ENCODE measurements at places on chromosomes 6 and 20.

GRCh38 chr20:20513720-20514119 is 145.8 kb downstream of the INSM1 start:
- no peak for DNase-seq

GRCh38 chr6:31479933-31480535 is 17.9 kb upstream of the MICB start:
- DNase-seq: no peak

DNA sequence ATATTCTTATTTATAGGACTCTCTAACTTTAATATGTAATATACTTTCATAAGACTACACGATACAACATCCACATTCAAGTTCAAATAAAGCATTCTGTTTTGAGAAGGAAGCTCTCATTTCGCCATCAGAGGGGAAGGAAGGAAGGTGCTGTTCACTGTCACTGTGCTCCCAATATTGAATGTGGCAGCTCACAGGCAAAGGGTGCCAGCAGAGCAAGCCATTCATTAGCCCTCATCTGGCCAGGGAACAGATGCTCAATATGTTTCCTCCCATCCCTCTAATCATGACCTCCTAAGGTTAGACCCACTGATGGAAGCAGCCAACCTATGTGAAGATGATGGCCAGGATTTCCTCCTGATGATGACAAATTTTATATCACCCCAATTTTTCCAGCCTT is 154.4 kb downstream of the DST start:
- no peak for DNase-seq

DNA sequence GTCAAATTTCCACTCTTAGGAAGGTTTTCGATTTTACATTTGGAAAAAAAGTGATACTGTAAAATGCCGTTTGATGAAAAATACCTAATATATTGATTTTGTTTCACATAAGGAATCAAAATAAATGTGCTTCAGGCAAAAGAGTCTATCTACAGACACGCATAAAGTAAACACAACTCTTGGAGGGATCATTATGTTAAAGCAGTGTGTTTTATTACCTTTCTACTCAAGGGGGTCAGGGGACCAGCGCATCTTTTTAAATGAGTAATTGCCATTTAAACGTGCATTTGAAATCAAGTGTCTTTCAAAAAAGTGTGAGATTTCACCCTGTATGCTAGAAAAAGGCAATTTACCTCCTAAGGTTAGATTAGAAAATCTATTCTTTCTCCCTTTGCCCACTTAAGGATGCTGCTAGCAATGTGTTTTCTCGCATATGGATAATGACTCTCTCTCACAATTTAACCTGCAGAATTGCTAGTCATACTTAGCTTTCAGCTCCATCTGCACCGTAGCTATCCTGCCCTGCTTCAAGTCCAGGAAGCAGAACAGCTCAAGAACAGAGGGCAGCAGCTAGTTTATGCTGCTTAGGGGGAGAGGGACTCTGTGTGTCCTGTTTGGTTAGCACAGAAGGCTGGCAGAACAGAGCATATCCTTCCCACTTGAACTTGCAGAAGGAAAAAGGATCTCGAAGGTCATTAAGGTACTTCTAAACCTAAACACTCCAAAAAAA is 35.0 kb downstream of the NKAIN2 start:
- DNase-seq: no peak

DNA sequence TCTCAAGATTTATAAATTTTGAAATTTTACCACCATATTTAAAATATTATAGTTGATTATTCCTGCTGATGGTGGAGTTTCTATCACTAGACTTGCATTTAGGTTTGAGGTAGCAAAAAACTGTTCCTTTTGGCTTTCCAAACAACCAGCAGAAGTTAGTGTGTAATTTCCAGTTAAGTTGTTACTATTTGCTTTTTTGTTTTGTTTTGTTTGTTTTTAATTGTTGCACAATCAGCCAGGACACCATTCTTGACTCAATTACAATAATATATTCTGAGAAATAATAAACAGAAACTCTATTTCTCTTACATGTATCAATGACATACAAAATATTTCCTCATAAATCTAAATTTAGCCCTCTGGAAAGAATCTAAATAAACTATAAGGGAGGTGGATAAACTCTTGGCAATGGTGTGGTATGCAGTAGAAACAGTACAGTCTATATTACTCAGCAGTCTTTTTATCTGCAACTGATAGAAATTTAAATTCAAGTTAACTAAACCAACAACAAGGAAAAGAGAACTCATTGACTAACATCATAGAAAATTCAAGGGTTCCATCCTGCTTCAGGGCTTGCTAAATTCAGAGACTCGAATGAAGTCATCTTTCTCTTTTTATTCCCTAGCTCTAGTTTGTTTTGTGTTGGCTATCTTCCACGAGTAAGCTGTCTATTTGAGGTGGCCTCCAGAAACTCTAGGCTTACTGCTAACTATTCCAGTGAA is 19.4 kb upstream of the COL19A1 start:
- no peak for DNase-seq

DNA sequence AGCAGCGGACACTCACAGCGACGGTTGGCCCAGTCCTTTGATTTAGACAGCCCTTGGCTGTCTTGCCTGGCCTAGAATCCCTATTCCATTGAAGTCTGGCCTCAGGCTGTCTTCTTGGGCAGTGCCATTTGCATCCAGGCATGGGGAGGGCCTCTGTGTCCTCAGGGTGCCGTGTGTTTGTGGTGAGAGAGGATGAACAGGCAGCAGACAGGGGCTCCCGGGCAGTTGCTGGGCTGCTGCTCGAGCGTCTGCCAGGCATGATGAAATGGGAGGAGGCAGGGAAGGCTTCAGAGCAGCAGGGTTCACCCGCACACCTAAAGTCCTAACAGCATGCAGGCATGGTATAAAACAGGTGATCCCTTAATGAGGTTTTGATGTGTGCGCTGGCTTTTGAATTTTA is 126.9 kb downstream of the SOBP start:
- DNase-seq: no peak

- peak; percentile 7 for DNase-seq
Measured at GRCh38 chr20:59743767-59744485, 139.6 kb downstream of the PHACTR3 start.

DNA sequence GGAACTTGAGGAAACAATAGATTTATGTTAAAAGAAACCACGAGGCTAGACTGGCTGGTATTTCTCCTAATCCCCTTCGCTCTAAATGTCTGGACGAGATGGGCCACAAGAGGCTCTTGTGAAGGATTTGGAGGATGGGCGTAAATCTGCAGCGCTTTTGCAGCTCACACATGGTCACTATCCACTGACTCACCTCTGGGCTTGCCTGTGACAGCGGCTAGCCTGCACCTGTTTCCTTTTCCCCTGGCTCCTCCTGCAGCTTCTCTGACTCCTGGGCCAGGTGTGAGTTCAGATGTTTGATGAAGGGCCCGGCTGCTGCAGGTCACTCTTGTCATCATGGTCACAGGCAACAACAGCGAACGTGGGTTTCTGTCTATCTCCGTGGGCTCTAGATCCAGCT is 629.4 kb downstream of the CBLN4 start:
- DNase-seq: no peak

GRCh38 chr20:2747676-2748235 is 52.7 kb downstream of the CPXM1 start:
- no peak for DNase-seq

DNA sequence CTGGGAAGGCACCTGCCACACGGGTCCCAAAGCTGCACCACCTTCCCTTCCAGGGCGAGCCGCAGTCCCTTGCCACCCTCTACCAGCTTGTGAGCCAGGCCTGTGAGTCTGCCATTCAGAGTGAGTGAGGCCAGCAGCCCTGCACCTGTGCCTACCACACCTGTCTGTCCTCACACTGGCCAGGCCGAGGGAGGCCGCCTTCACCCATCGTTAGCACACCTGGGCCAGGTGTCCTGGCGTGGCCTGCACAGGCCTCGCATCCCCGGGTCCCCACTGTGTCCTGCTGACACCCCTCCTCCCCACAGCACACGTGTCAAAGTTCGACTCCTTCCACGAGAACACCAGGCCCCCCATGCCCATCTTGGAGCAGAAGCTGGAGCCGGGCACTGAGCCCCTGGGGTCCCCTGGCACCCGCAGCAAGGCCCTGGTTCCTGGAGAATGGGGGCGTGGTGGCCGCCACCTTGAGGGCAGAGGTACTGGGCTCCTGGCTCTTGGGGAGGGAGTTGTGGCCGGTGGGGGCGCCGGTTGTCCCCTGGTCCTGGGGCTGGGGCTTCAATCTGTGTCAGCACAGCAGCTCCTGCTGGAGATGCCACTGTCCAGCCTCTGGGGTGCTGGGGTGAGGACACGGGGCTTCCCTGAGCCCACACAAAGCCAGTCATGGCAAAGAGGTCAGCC is 33.0 kb downstream of the CHRNA4 start:
- DNase-seq: no peak

DNA sequence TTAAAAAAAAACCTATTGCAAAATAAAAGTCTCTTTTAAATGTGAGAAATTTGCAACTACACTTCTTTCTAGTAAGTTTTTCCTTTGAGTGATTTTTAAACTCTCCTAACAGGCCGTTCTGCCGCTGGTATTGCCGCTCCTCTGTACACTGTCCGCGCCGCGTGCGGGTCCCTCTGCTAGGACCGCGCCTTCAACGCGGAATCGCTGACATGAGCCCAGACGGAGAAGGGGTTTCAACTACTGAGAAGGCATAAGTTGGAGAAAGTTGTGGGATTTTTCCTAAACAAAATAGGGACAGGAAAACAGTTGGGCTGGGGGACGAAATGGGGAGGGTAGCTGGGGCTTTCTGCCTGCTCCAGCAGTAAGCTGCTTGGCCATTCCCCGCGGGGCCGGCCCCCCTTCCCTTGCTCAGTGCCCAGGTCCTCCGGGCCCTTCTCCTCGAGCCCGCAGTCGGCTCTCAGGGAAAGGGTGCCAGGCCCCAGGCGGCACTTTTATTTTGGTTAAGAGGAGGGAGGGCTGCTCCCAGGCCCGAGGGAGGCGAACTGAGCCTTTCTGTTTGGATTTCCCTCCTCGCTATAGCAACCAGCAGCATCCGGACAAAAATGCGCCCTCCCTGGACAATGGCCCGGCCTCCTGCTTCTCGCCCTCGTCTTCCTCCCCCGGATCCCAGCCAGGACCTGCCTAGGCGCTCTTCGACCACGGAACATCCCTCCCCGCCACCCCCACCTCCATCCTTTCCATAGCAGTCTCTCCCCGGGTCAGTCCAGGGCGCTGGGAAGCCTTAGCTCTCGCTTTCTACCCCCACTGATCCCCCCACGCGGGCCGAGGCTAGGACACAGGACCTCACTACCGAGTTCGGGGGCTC is 6.8 kb upstream of the POU3F2 start:
- DNase-seq: no peak

GRCh38 chr20:21182832-21183563 is 57.1 kb downstream of the KIZ start:
- DNase-seq: no peak

DNA sequence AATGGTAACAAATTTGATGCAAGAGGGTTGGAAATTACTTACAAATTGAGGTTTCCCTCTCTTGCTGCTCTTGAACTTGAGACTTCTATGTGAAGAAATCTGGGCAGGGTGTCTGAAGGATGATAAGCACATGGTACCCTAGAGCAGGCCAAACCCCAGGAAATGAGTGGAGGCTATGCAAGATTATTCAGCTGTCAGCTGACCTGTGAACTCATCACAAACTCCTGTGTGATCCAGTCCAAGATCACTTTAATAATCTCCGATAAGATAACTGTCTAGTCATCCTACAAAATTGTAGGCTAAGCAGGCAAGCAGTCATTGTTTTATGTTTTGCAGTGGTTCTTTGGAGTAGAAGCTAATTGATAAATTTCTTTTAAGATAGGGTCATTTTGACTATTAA is 213.1 kb downstream of the BTBD3 start:
- no peak for DNase-seq

GRCh38 chr6:101937108-101937507 is 543.6 kb downstream of the GRIK2 start:
- DNase-seq: no peak

Data from stimulated activated CD4-positive, alpha-beta T cell treated with anti-CD3 and anti-CD28 coated beads, Interleukin-15, amount 100 ng/mL, for 24 hours (primary cell).